Lower leg skin (tissue), 4 donors: ENCODE measurements at places on chromosomes 5 and 9. TPM values are rescaled to one million over a fixed set of nuclear protein-coding genes. Genes with fewer than 3 reads are reported as not detected.
A peak's percentile ranks its signal among the peaks of the same experiment; 100 is the strongest.

Gene GDA
- total RNA-seq = 2.0 TPM

Gene PCDHB12
- total RNA-seq = not detected

Gene TUSC1
- 23.7 TPM for total RNA-seq

Gene OTP
- not detected for total RNA-seq

Gene MZB1
- total RNA-seq = not detected

Gene MACIR
- 6.4 TPM for total RNA-seq

Gene SH3TC2
- total RNA-seq = 1.1 TPM

Gene LCN2
- total RNA-seq = 6.7 TPM

Gene SHOC1
- 0.17 TPM for total RNA-seq

Gene GCNT4
- 5.5 TPM for total RNA-seq

- DNase-seq = no peak
Measured at GRCh38 chr9:114098021-114098935, 814 bp downstream of the KIF12 start.

GRCh38 chr5:168712280-168712924, 133.2 kb upstream of the PANK3 start:
- DNase-seq = no peak

GRCh38 chr5:133140311-133140710, 88.5 kb downstream of the HSPA4 start:
- DNase-seq = peak; percentile 18

DNA sequence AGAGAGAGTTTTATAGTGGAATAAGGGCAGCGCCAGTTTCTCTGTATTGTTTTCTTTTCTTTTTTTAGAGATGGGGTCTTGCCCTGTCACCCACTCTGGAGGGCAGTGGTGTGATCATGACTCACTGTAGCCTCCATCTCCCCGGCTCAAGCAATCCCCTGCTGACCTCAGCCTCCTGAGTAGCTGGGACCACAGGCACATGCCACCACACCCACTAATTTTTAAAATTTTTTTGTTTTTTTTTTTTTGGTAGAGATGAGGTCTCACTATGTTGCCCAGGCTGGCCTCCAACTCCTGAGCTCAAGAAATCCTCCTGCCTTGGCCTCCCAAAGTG, 119.0 kb downstream of the PIK3R1 start:
- no peak for DNase-seq

GRCh38 chr5:136006164-136006563, 22.6 kb upstream of the TGFBI start:
- no peak for DNase-seq

- DNase-seq = no peak
Measured at GRCh38 chr5:20601678-20602100, 613.7 kb upstream of the CDH18 start.

DNA sequence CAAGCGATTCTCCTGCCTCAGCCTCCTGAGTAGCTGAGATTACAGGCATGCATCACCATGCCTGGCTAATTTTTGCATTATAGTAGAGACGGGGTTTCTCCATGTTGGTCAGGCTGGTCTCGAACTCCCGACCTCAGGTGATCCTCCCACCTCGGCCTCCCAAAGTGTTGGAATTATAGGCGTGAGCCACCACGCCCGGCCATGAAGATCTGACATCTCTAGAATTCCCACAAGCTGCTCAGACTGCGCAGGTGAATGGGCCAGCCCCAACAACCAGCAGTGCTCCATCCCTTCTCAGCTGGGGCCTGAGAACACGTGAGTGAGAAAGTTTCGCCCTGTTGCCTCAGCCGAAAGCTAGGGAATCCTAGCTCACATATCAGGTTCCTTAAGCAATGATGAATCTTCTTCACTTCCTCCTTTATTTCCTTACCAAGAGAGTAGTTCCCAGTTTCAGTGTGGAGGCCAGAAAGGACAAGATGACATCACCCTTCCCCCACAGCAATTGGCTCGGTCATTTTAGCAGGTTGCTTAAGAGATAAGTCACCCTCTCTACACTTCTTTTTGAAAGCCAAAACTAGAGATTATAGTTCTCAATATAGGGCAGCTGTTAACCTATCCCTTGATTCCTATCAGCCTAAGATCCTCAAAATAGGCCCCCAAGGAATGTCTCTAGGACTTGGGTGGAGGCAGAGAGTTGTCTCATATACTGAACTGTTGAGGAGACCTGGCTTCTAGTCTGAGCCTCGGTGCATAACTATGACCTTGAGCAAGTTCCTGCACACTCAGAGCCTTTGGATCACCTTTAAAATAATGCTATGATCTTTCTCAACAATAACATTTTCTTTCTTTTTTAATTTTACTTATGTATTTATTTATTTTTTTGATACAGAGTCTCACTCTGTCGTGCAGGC, 23.9 kb upstream of the PPP2CA start:
- no peak for DNase-seq

DNA sequence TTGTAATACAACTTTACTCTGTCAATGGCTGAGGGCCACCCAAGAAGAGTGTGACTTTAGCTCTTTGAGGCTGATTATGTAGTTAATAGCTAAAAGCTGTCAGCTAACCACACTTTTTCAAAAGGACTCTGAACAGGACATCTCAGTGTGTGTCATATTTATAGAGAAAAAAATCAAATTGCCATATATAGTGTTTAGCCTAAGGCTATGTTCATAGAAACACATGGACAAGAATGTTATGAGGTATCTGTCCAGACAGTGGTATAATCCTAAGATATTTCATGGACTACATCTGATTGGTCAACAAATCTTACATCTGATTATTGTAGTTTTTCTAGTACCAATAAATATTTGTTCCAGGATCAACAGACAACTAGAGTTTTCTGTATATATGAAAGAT, 42.1 kb upstream of the CDH18 start:
- DNase-seq = no peak

GRCh38 chr5:135279328-135279727, 119.7 kb downstream of the MACROH2A1 start:
- DNase-seq = no peak

DNA sequence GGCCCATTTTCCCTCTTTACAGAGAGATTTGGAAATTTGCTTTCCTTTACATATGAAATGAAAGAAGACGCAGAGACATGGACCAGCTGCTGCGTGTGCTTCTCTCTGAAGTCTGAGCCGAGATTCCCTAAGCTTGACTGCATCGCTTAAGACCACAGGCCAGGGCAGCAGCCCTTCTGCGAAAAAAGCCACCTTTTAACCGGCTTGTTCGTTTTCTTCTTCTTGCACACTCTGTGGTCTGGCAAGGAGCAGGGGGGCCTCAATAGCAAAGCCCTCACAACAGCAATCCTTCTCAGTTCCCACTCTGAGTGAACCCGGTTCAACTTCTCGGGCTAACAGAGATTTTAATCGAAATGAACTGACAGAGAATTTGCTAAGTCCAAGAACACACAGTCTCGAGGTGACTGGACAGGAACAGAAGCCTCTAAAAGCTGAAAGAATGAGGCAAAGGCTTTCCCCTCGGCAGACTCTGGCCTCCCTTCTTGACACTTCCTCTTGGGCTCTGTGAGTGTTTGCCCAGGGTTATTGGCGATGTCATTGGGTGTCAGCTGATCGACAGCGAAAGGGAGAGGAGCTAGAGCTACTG, 512.9 kb upstream of the KLF4 start:
- DNase-seq = peak; percentile 87

GRCh38 chr9:111994831-111995458, 98.3 kb downstream of the UGCG start:
- DNase-seq = no peak

- peak; percentile 76 for DNase-seq
Measured at GRCh38 chr5:176784218-176785165, 25.9 kb upstream of the UNC5A start.

DNA sequence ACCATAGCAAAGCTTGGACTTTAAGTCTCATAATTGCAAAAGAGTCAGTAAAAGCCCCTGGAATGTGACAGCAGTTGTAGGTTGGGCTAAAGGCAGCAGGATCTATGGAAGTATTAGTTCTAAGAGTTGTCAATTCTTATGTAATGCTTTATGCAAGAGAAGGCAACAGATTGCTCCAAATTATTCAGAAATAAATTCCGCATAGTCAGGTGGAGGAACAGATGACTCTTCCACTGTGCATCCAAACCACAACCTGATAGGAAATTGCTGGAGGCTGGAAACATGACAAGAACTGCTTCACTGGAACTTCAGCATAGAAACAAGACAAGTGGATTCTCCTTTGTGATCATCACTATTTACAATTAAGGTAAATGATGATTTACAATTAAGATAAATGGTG, 101.0 kb downstream of the STARD4 start:
- DNase-seq = no peak

DNA sequence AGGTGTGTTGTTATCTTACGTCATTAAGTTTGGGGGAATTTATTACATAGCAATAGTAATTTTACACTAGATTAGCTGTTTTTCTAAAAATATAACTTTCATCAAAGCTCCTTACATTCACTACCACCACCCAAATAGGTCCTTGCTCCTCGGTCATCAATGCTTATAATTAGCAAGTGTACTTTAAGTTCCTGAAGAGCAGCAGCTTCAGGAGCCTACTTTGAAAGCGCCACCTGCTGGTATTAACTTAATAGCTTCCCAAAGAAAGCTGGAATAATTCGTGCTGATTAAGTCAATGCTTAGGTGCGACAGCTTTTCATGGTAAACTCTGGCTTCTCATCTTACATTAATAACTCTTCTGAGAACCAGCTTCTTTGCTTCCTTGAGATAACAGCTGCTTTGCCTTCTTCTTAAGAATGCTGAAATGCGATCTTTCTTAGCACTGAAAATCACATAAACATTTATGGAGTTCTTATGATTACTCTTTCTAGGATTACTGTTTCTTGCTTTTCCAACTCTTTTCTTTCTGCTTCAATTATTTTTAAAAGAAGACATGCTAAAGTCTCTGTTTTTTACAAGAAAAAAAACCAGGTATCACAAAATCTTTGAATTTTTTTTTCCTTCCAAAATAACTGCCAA, 10.0 kb upstream of the C5 start:
- peak; percentile 27 for DNase-seq

DNA sequence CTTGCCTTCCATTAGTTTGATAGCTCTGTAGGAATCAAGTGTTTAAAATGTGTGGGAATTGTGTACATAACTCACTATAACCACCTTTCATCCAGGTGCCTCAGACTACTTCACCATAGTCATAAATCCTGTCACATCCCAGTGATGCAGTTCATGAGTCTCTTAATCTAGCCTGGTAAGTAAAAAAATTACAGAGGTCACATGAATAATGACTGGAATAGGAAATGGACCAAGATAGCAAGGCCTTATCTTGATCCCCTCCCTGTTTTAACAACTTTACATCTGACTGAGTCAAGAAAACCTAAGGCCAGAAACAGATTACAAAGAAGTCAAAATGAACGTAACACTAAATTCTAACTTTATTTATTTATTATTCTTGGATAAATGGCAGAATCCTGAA, 1.5 kb upstream of the RNF145 start:
- DNase-seq = no peak

- DNase-seq = no peak
Measured at GRCh38 chr5:126866851-126867636, 90.1 kb downstream of the LMNB1 start.

GRCh38 chr9:134099123-134099761, 31.4 kb upstream of the BRD3 start:
- no peak for DNase-seq

DNA sequence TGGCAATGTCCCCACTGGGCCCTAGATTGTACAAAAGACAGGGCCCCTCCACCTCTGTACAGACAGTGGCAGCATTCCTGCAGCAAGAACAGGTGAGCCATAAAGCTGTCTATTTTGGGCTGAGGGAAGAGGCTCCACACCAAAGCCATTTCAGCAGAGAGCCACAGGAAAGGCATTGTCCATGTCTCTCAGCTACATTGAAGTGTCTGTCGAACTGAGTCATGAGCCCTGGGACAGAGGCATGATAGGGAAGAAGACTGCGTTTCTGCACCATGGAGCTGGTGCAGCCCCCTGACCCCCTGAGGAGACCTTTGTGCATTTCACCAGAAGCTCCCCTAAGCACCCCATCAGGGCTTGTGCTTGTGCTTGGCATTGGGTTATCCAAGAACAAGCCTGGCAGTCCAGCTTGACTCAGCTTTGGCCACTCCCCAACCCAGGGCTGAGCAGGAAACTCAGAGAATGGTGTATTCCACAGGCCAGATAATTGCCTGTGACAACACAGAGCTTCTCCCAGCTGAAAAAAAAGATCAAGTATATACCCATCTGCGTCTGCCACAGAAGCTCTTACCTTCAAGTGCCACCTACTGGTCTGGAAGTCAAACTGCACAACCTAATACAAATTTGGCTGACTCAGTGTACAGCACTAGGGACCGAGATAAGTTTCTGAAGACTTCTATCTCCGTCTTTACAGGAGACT, 5.9 kb upstream of the FRMD3 start:
- no peak for DNase-seq
